ENCODE measurements at places on chromosomes 4 and X.

GRCh38 chr4:173061160-173061559 is 107.5 kb upstream of the GALNT7 start:
- DNase-seq, result no peak

- no peak for DNase-seq
Observed at GRCh38 chr4:118883861-118884260, 4.8 kb upstream of the SYNPO2 start.

DNA sequence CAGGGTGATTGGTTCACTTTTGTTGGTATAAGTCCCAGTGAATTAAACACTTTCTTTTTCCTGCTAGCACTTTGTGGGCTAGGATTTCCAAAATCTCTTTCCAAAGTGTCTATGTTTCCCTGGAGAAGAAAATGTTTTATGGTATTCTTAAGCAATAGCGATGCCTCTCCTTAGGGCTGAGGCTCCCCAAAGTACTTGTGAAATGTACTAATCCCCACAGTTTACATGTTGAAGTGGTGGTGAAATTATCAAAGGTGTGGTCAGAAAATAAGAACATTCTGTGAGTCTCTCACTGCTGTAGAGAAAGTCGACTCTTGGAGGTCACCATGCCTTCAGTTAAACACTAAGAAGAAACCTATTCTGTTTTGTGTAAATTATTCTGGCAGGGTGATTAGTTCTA is 51.5 kb upstream of the AMELX start:
- peak; percentile 31 for DNase-seq

DNA sequence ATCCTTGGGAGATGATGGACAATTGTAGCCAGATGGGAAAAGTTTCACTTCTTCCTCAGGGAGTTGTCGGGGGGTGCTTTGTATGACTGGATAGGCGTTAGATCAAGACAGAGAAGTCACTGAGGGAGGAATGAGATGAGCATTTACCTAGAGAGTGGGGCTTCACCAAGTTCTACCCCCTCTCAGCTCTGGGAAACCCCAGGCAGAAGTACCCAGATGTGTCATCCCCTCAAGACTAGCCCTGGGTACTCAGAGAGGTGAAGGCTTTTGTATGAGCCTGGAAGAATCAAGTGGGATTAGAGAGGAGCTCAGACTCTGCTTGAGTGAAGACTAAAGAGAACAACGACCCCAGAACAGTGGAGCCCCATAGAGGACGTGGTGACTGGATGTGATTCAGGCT is 1.9 kb downstream of the MAGEB1 start:
- no peak for DNase-seq

DNA sequence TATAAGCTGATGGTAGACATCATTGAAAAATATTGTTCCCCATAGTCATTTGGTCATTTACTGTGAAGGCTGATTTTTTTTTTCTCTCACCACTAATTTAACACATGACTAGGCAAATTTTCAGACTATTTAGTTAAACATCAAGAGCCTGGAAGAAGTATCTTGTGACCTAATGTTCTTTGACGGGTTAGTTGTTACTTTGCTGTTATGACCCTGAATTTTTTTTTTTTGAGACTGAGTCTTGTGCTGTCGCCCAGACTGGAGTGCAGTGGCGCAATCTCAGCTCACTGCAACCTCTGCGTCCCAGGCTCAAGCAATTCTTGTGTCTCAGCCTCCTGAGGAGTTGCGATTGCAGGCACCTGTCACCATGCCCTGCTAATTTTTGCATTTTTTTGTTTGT is 67.0 kb downstream of the HPF1 start:
- no peak for DNase-seq
